ENCODE measurements at places on chromosomes 2 and 18.

GRCh38 chr18:74935434-74935833, 273.5 kb downstream of the PTGR3 start:
- no peak for DNase-seq

GRCh38 chr2:200747668-200748618, 63.8 kb upstream of the BZW1 start:
- DNase-seq, result no peak

DNA sequence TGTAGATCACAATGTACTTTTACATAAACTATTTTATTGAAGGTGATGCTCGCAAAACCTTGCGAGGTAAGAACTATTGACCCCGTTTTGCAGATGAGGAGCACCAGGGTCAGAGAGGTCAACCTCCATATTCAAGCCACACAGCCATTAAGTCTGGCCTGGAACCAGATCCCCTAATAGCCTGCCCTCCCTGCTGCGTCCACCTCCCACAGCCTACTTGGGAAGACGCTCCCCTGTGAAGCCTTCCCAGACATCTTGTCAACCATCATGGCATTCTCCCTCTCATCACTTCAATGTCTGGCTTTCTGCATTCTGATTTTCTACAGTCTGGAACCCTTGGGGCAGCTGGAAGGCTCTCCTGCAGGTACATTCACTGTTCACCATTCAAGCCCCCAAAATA, 101.0 kb downstream of the TTC32 start:
- no peak for DNase-seq

- no peak for DNase-seq
Measured at GRCh38 chr2:236934656-236935055, 151.0 kb upstream of the COPS8 start.

- DNase-seq, result no peak
Measured at GRCh38 chr18:76927223-76927725, 104.9 kb downstream of the ZNF236 start.

GRCh38 chr2:210475706-210476105, 853 bp downstream of the LANCL1 start:
- DNase-seq, result no peak

DNA sequence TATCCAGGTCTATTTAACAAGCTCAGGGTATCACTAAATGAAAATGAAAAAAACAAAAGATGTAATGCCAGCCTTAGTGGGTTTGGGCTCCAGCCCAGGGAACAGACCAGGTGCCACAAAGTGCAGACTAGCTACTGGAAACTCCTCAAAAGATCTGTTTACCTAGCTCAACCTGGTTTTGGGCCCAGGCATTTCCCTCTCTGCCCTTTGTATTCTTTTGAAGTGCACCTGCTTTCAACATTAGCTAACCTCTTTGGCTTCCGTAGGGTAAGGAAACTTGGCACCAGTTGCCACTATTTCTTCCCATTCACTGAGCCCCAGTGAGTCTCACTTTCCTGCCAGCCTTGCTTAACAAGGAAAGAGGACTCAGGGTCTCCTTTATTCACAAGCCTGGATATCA, 123.6 kb upstream of the CDCA7 start:
- DNase-seq, result no peak

- DNase-seq, result no peak
Measured at GRCh38 chr2:132975193-132976105, 305.4 kb upstream of the LYPD1 start.

DNA sequence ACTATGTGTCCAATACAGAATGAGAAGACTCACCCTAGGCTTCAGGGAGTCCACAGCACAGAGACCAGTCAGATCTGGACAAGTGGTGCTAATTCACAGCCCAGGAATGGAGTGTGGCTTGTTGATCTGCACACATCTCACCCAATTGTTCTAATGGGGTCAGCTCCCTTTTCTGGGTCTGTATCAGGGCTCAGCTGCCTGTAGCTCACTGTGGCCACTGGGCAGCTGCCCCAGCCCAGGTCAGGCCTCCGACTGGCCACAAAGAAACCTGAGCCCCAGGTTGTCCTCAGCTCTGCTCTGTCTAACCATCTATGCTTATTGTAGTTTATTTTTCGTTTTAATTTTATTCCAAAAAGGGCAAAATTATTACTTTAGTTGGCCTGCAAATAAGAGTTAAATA, 202.3 kb upstream of the RAB6C start:
- no peak for DNase-seq

DNA sequence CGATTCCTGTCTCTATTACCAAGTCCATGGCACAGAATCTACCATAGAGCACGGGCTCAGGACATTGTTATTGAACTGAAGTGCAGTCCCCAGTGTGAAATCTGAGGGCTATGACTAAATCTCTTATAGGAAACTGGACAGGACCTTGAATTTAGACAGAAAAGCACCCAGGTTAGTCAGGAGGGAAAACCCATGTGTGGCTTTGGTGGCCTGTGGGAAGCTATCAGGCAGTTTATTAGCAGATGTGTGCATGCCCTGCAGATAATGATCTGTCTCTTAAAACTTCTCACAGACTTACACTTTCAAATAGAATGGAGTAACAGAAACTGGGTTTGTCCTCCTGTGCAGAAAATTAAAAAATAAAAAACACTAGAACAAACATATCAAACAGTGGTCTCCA, 610.0 kb upstream of the RAB6C start:
- DNase-seq, result no peak

- no peak for DNase-seq
Measured at GRCh38 chr2:230619491-230619890, 93.2 kb upstream of the CAB39 start.

DNA sequence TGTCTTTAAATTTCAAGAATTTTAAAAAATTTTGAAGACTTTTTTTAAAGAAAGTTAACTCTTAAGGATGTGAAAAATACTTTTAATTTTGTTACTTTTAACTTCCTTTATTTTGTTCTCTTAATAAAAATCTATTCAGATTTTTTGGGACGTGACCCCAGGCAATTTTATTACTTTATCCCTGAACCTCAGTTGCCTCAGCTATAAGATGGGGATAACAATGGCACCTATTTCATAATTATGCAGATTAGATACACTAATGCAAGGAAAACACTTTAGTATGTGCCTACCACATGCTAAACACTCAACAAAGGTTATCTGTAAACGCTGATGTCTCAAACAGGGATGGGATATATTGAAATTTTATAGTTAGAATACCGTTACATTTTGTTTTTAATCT, 1.5 kb upstream of the SCYGR1 start:
- no peak for DNase-seq

DNA sequence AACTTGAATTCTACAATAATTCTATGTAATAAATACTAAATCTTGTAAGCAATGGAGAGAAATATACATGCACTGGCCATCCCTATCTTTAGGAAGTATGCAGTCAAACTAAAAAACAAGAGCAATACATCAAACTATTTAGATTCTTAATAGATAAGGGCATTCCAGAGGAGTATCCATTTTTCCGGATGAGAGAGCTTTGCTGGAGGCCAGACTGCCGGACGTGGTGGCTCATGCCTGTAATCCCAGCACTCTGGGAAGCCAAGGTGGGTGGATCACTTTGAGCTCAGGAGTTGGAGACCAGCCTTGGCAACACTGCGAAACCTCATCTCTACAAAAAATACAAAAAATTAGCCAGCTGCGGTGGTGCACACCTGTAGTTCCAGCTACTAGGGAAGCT, 60.8 kb downstream of the KIF5C start:
- DNase-seq, result no peak

DNA sequence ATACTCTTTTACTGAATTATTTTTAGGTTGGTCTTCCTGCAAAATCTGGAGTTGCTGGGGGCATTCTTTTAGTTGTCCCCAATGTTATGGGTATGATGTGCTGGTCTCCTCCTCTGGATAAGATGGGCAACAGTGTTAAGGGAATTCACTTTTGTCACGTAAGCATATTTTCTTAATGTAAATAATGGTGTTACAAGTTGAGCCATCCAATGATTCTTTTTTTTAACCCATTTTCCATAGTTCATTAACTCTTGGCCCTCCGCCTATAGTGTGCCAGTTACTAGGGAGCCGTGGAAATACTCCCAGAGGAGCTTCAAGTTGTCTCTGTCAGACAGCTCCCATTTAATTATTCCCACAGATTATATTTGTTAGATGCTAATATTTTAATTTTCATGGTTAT, 49.8 kb downstream of the GLS start:
- no peak for DNase-seq

DNA sequence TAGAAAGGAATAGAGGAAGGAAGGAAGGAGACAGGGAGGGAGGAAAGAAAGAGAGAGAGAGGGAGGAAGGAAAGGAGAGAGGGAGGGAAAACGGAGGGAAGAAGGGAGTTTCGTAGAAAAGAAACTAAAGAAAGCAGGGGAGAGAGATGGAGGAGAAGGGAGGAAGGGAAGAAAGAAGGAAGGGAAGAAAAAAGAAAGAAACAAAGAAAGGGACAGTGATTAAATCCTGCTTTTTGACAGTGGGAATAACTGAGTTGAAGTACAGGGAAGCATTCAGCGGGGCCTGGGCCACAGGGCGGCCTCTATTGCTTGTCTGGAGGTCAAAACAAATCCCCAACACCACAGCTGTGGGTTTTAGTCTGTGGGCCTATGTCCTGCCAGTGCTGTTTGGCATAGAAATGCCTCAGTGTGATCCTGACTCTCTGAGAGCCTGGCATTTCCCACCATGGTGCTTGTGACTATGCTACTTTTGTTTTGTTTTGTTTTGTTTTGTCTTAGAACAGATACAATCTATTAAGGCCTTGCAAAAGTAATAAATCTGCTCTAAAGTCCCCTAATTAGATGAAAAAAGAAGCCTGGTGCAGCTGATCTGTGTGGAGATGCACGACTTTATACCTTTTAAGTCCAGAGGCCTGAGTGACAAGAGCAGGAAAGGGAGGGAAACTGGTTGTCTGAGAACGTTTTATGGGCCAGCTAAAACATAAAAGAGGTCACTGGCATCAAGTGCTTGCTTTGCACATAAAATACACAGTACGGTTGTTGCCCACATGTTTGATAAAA, 40.0 kb downstream of the IL1RL2 start:
- DNase-seq, result no peak

DNA sequence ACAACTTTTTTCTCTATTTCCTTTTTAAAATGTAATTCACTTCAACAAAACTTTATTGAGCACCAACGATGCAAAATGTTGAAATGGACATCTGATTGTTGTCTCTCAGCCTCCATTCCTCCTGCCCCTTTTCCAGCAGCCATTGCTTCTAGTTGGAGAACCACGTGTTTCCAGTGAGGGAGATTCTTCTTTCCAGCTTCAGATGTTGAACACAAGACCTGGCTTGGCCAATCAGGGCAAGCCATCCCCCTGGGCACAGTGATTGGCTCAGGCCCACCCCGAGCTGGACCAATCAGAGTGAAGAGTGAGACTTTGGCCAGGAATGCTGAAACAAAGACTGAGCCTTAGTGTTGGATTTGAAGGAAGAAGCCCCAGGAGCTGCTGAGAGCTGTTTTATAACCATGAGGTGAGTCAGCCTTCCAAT, 59.0 kb downstream of the E2F6 start:
- DNase-seq, result no peak

- no peak for DNase-seq
Measured at GRCh38 chr2:65370387-65371073, 61.9 kb downstream of the SPRED2 start.

- DNase-seq, result no peak
Measured at GRCh38 chr2:198327526-198327925, 523.1 kb downstream of the PLCL1 start.

DNA sequence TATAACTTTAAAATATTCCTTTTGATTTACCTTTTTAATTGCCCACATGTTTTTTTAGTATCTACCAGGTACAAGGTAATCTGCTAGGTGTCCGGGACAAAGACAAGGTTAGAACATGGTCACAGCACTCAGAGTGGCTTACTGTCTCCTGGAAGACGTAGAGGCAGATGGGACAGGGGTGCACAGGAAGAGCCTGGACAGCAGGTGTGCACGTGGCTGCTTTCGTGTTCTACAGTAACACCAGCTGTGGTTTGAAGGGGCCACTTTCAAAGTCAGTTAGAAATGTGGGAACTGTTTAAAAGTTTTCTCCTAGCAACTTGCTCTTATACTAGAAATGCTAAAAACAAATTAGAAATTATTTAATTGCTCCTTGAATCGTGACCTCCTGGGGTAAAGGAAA, 102.9 kb upstream of the ALPP start:
- no peak for DNase-seq

GRCh38 chr2:12602661-12603060, 114.1 kb upstream of the TRIB2 start:
- DNase-seq, result no peak

DNA sequence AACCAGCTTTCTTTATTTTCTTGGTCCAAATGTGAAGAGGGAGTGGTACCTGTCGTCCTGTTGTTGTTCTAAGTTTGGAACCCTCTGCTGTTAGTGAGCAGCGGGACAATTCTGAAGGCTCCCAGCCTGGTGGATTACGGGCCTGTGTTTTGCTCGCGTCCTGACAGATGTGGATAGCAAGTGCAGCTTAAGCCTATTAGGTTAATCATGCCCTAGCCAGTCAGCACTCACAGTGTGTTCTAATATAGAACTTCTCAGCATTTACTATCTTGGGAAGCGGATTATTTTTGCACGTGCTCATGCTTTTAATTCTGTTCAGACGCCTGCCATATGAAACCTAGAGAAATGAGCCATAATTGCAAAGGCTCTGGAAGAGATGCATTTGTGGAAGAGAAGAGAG, at the start of gene PCARE:
TSS of gene PCARE (minus strand) at position 113 of the 400 bp plus-strand sequence. CDS start 262 bp downstream, outside the sequence.
- no peak for DNase-seq

- DNase-seq, result no peak
Measured at GRCh38 chr2:171365232-171365631, 68.6 kb downstream of the METTL8 start.

GRCh38 chr2:128289439-128289838, 29.2 kb downstream of the HS6ST1 start:
- DNase-seq, result no peak

DNA sequence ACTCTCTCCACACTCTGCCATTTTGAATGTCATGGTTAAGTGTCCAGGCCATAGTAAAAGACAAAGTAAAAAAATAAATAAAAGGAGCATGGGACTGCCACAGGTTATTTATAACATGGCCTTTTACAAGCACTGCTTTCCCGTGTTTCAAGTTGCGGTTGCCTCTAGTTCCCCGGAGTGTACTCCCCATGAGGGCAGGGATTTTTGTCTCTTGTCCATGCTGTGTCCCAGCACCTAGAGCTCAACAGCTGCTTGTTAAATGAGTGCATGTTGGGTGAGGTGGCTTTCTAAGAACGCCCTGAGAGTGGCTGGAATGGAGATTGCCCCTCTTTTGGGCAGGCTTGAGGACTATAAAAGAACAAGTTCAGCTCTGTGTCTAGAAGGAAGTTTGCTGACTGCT, 8.4 kb downstream of the CAVIN2 start:
- DNase-seq, result no peak

- DNase-seq, result no peak
Measured at GRCh38 chr2:225192869-225193268, 150.6 kb upstream of the DOCK10 start.

GRCh38 chr18:59950215-59950944, 50.6 kb downstream of the PMAIP1 start:
- DNase-seq, result no peak

- no peak for DNase-seq
Measured at GRCh38 chr2:98476192-98476868, 31.7 kb downstream of the INPP4A start.

DNA sequence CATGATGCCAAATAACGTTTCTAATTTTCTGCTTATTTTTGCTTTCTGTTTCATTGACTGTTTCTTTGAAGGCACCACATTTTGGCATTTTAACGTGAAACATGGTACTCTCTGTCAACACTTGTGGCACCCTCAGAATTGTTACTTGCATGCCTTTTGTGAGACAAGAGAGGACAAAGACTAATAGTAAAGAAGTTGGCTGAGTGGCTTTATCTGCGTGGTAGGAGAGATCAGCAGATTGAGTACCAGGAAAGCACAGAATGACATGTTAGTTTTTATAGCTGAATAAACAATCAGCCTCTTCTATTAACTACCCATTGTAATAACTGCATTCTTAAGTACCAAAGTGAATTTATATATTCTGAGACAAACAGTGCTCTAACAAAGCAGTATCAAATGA, 8.6 kb downstream of the ZNF638 start:
- no peak for DNase-seq
